H54 (cell line): ENCODE measurements at places on chromosomes 12 and 14.

- DNase-seq = no peak
Measured at GRCh38 chr12:12927211-12928079, 24.5 kb downstream of the GPRC5D start.

DNA sequence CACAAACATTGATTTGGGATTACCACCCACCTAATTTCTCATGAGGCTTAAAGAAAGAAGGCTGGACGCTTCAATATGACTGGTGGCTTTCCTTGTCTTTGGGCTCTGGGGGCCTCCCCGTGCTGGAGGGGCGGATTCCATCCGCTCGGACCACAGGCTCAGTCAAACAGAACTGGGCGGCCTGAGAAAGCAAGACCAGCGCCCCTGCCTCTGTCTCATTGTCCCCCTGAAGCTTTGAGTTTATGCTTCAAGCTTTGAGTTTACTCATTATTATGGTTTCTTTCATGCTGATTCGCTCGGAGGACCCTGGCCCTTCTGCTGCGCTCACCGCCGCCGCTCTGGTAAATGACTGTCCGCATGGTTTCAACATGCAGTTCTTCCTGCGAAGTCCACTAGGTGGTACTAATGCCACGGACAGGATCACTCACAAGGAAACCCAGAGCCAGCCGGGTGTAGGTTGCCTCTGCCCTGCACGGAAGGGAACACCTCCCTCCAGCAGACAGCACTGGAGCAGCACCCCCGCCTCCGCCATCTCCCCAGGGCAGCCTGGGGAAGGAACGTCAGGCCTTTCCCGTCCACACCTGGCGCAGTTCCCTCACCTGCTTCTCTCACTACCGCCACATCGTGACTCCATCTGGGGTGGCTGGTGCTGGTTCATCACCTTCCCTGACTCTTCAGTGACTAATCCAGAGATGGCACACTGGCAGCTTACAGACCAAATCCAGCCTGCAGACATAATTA, 13.2 kb upstream of the TIGAR start:
- peak; percentile 53 for DNase-seq

- no peak for DNase-seq
Measured at GRCh38 chr14:22606380-22606779, 8.3 kb downstream of the ABHD4 start.

- DNase-seq = peak; percentile 51
Measured at GRCh38 chr12:53939141-53940108, 794 bp downstream of the HOXC13 start.

DNA sequence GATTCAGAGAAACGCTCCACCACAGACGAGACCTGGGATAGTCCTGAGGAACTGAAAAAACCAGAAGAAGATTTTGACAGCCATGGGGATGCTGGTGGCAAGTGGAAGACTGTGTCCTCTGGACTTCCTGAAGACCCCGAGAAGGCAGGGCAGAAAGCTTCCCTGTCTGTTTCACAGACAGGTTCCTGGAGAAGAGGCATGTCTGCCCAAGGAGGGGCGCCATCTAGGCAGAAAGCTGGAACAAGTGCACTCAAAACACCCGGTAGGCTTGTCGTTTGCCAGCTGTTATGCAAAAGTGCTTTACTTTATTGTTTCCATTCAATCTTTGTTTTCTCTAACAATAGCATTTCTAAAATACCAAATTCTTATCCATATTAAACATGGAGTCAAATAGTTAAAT, 287.3 kb downstream of the NAV3 start:
- no peak for DNase-seq

DNA sequence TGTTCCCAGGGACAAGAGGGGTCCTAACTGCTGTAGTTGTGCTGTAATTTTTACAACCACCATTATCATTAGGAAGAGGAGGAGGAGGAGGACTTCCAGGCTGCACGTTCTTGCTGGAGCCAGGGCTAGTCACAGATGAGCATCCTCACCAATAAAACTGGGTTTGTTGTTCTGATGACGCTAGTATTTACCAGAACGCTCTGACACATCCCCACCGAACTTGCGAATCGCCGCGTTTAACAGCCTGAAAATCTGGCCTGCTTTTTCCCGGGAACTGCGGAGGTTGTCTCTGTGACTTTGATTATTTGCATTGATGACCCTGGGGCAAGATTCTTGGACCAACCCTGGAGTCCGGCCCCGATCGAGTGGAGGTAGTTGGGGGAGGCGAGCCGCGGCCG, 10.2 kb downstream of the TBX5 start:
- no peak for DNase-seq

DNA sequence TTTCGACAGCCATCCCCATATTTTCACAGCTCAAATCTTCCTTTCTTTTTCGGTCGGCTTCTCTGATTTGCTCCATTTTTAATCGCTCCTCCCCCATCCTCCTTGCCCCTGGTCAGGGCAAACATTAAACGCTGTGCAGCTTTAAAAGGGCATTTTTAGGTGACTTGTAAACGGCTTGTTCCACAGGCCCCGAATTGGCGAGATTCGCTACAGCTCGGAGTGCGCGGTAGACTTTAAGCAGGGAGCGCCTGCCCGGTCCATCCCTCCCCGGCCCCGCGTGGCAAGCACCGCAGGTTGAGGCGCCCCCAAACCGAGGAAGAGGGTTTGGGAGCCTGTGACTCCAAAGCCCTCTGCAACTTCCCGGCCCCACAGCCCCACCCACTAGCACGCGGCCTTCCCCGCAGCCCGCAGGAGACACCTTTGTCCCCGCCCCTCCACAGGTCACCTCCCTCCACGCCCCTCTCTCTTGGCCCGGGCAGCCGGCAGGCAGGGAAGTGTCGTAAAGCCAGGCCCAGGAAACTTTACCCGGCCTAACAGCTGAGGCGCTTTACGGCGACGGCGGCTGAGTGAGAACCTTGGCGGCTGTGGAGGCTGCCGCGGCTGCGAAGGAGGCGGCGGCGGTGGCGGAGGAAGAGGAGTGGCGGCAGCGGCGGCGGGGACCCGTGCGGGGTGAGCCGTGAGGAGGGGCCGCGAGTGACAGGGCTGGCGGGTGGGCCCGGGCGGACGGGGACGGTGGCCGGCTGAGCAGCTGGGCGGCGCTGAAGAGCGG, at the start of gene NAA30:
NAA30 (plus strand) TSS at position 550 of the 769 bp plus-strand sequence. CDS start 372 bp downstream, outside the sequence.
- peak; percentile 58 for DNase-seq

- DNase-seq = no peak
Measured at GRCh38 chr14:50947446-50947845, 3.2 kb upstream of the PYGL start.

GRCh38 chr12:3595721-3596120, 104.7 kb downstream of the PRMT8 start:
- DNase-seq = no peak

GRCh38 chr12:13173012-13173932, 23.3 kb upstream of the EMP1 start:
- peak; percentile 52 for DNase-seq

GRCh38 chr12:2244013-2244861, 191.4 kb downstream of the CACNA1C start:
- DNase-seq = peak; percentile 87

- peak; percentile 11 for DNase-seq
Measured at GRCh38 chr12:26271889-26272492, 76.6 kb downstream of the SSPN start.
